ENCODE measurements at places on chromosomes 2 and 18.

DNA sequence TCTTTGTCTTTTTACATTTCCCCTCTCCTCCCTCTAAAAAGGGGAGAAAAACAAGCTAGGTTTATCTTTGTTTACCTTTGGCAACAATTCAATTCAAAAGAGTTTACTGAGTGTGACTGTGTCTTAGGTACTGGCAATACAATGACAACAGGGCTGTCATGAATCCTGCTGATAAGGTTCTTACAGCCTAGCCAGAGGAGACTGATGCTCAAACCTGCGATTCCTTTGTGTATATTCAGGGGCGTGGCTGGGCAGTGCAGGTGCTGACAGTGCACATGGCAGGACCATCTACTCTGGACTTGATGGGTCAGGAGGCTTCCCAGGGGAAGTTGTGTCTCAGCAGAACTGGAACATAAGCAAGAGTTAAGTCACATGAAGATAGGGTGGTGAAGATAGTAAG lies 23.2 kb upstream of the TTN start:
- no peaks in the 10 kb centered on the region for H3K27me3 ChIP-seq
- H3K27ac ChIP-seq, result no peak overlapping the region
- DNase-seq, result no peak
- no peaks in the 10 kb centered on the region for H3K36me3 ChIP-seq
- no peaks in the 10 kb centered on the region for H3K4me1 ChIP-seq

- H3K36me3 ChIP-seq, result no peaks in the 10 kb centered on the region
- no peak overlapping the region for H3K27ac ChIP-seq
- no peaks in the 10 kb centered on the region for H3K4me1 ChIP-seq
- no peak overlapping the region for H3K4me3 ChIP-seq
- DNase-seq, result no peak
- H3K27me3 ChIP-seq, result no peaks in the 10 kb centered on the region
Observed at GRCh38 chr2:127599211-127599610, 46.7 kb upstream of the GPR17 start.

DNA sequence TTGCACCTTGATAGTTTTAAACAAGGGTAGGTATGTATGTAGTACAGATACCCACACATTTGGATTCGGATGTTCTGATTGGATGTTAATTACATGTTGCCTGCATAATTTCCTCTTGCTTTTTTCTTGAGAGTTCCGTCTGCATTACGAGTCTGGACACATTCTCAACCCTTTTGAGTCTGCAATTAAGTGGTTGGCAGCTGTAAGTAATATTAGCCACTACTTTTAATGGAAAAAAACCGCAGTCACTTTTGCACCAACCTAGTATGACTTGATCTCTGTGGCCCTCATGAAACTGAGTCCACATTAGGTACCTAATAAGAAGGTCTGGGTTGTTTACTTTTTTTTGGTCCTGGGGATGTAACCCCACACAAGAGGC lies 217.3 kb downstream of the VAPA start:
- no peak for DNase-seq
- H3K36me3 ChIP-seq, result no peaks in the 10 kb centered on the region
- no peak overlapping the region for H3K4me3 ChIP-seq

DNA sequence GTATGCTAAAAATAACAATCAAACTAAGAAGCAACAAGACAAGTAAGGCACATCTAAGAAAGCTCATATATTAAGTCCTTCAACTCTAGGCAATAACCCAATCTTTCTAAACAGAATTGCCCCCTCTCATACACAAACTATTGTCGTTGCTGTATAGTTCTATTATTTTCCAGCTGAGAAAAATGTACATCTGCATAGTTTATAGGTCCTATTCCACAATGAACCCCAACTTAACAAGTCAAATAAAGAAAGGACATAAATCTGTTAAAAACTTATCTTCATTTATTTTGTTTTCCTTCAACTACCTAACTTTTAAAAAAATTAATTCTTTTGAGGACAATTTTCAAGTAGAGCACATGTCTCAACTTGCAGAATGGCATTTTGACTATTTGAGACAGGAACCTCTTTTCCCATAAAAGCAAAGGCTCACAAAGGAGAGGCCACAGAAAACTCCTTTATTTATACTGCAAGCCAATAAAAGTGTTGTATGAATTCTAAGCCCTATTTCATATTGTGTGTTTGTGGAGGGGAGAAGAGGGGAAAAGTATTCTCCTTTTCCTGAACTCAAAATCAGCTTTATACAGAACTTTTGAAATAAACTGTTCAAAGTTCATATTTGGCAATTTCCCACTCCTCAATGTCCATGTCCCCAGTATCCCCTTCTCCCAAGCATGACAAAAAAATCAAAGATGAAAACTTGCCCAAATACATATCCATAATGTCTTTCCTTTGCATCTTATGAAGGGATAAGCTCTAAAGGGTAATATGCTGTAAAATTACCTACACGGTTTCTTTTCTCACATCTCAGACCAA lies 37.4 kb downstream of the RTN4 start:
- no peaks in the 10 kb centered on the region for H3K27me3 ChIP-seq
- H3K4me1 ChIP-seq, result peaks cover 15% of the 10 kb centered on the region
- peaks cover 35% of the 10 kb centered on the region for H3K36me3 ChIP-seq
- H3K27ac ChIP-seq, result no peak overlapping the region
- no peak for DNase-seq

GRCh38 chr18:49061239-49061990 lies 110.7 kb upstream of the SMAD7 start:
- H3K27ac ChIP-seq, result no peak overlapping the region
- H3K4me1 ChIP-seq, result no peaks in the 10 kb centered on the region
- no peaks in the 10 kb centered on the region for H3K27me3 ChIP-seq

- no peaks in the 10 kb centered on the region for H3K27me3 ChIP-seq
- H3K4me1 ChIP-seq, result no peaks in the 10 kb centered on the region
- no peak overlapping the region for H3K27ac ChIP-seq
- H3K36me3 ChIP-seq, result peaks cover 11% of the 10 kb centered on the region
- no peak for DNase-seq
Observed at GRCh38 chr18:179499-179898, 21.1 kb downstream of the USP14 start.

- no peak overlapping the region for H3K27ac ChIP-seq
- H3K36me3 ChIP-seq, result peaks cover 36% of the 10 kb centered on the region
- no peak for DNase-seq
- no peaks in the 10 kb centered on the region for H3K27me3 ChIP-seq
Observed at GRCh38 chr2:54610700-54611099, 112.8 kb upstream of the EML6 start.

Data from neuronal stem cell (in vitro differentiated cells).